T-helper 17 cell (primary cell): ENCODE measurements at places on chromosomes 2 and 18. TPM values are rescaled to one million over a fixed set of nuclear protein-coding genes. Genes with fewer than 3 reads are reported as not detected.
A peak's percentile ranks its signal among the peaks of the same experiment; 100 is the strongest.

GRCh38 chr2:232319803-232320442 is 58.6 kb upstream of the ALPP start:
- no peak for DNase-seq
- H3K36me3 ChIP-seq = no peaks in the 10 kb centered on the region
- no peaks in the 10 kb centered on the region for H3K27me3 ChIP-seq
- H3K4me1 ChIP-seq = peaks cover 47% of the 10 kb centered on the region
- H3K4me3 ChIP-seq = peak overlapping the region; percentile 53
- peak overlapping the region; percentile 81 for H3K27ac ChIP-seq

DNA sequence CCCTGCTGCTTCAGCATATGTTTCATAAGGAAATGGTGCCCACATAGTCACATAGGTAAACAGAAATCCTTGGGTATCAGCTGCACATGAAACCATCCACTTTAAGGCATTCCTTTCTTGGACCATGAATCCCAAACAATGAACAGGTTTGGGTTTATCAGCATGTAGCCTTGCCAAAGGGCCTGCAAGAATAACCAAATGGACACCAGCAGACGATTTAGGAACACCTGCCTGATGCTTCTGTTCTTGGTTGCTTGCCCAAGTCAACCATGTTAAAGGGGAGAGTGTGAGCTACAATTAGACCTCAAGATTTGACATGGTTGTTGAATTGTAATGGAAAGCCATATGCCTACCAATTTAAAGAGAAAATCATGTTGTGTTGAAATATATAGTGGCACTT is 1342.7 kb upstream of the PIK3C3 start:
- no peak for DNase-seq
- H3K27me3 ChIP-seq = no peaks in the 10 kb centered on the region
- H3K27ac ChIP-seq = no peak overlapping the region

- H3K4me3 ChIP-seq = no peak overlapping the region
- peaks cover 53% of the 10 kb centered on the region for H3K27me3 ChIP-seq
- no peaks in the 10 kb centered on the region for H3K4me1 ChIP-seq
- no peak for DNase-seq
- peaks cover 2% of the 10 kb centered on the region for H3K36me3 ChIP-seq
Measured at GRCh38 chr2:218130377-218130776, 4.5 kb downstream of the CXCR2 start.

GRCh38 chr18:2515171-2515787 is 56.0 kb downstream of the METTL4 start:
- no peak overlapping the region for H3K27ac ChIP-seq
- H3K27me3 ChIP-seq = no peaks in the 10 kb centered on the region
- H3K4me3 ChIP-seq = no peak overlapping the region
- peaks cover 7% of the 10 kb centered on the region for H3K4me1 ChIP-seq

The TSHZ1 gene
- 17.5 TPM for total RNA-seq

The ATOH8 gene
- total RNA-seq = not detected

- peak overlapping the region; percentile 63 for H3K4me3 ChIP-seq
- H3K27ac ChIP-seq = peak overlapping the region; percentile 91
- DNase-seq = peak; percentile 36
- H3K27me3 ChIP-seq = peaks cover 7% of the 10 kb centered on the region
- peaks cover 5% of the 10 kb centered on the region for H3K4me1 ChIP-seq
Measured at GRCh38 chr2:110804915-110805314, 72.5 kb downstream of the ACOXL start.

DNA sequence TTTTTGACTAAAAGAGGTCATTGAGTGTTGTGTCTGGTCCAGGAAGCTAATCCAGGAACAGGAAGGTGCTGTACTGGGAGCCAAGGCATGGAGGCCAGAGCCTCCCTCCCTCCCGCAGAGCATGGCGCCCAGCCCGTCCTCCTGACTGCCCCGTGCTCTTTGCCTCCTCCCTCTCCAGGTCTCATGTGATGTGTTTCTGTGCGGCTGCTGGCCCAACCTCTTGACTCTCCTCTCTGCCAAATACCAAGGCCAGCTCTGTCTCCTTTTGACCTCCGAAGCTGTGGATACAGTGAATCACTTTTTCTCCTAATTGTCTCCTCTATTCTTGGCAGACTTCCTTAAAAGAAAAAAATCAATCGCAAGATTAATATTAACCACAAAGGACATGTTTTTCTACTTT is 284.1 kb downstream of the PHLPP1 start:
- H3K36me3 ChIP-seq = no peaks in the 10 kb centered on the region
- H3K4me3 ChIP-seq = no peak overlapping the region
- H3K4me1 ChIP-seq = peaks cover 2% of the 10 kb centered on the region

GRCh38 chr2:208047840-208048239 is 22.5 kb upstream of the PLEKHM3 start:
- no peak for DNase-seq
- H3K4me3 ChIP-seq = no peak overlapping the region
- H3K4me1 ChIP-seq = no peaks in the 10 kb centered on the region
- no peak overlapping the region for H3K27ac ChIP-seq
- peaks cover 43% of the 10 kb centered on the region for H3K27me3 ChIP-seq
- H3K36me3 ChIP-seq = peaks cover 6% of the 10 kb centered on the region

GRCh38 chr2:190979906-190980629 is 33.9 kb downstream of the STAT1 start:
- no peaks in the 10 kb centered on the region for H3K27me3 ChIP-seq
- peaks cover 14% of the 10 kb centered on the region for H3K4me1 ChIP-seq
- H3K36me3 ChIP-seq = peaks cover 16% of the 10 kb centered on the region
- DNase-seq = no peak
- peak overlapping the region; percentile 96 for H3K27ac ChIP-seq
- H3K4me3 ChIP-seq = no peak overlapping the region

DNA sequence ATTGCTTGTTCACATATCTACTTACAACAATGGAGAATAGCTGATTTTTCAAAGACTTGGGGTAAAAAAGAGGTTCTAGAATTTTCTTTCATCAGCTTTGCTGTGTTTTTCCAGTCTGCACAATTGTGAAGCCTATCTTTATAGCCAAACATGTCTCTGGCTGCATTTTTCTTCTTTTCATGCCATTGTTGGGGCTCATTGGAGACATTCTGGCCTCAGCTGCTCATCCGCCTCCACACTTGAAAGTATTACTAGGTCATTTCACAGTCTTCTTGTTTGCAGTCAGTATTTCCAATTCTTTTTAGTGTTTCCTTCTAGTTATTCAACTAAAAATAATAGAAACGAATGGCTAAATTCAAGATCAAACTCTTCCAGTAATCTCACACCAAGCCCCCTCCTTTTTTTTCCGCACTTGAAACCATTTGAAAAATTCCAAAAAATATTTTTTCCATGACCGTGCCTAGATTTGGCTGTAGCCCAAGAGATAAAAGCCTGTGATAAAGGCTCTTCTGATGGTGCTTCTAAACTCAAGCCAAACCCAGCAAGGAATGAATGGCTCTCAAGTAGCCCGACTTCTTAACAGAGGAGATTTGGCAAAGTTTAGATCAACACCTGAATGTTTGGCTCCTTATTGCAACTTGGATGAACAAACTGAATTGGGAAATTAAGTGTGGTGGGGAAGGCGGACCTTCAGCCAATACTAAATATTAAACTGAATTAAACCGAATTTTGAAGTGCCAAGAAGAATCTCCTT is 103.4 kb downstream of the NRP2 start:
- H3K27ac ChIP-seq = no peak overlapping the region
- no peak overlapping the region for H3K4me3 ChIP-seq
- DNase-seq = no peak
- H3K36me3 ChIP-seq = peaks cover 3% of the 10 kb centered on the region
- no peaks in the 10 kb centered on the region for H3K4me1 ChIP-seq

DNA sequence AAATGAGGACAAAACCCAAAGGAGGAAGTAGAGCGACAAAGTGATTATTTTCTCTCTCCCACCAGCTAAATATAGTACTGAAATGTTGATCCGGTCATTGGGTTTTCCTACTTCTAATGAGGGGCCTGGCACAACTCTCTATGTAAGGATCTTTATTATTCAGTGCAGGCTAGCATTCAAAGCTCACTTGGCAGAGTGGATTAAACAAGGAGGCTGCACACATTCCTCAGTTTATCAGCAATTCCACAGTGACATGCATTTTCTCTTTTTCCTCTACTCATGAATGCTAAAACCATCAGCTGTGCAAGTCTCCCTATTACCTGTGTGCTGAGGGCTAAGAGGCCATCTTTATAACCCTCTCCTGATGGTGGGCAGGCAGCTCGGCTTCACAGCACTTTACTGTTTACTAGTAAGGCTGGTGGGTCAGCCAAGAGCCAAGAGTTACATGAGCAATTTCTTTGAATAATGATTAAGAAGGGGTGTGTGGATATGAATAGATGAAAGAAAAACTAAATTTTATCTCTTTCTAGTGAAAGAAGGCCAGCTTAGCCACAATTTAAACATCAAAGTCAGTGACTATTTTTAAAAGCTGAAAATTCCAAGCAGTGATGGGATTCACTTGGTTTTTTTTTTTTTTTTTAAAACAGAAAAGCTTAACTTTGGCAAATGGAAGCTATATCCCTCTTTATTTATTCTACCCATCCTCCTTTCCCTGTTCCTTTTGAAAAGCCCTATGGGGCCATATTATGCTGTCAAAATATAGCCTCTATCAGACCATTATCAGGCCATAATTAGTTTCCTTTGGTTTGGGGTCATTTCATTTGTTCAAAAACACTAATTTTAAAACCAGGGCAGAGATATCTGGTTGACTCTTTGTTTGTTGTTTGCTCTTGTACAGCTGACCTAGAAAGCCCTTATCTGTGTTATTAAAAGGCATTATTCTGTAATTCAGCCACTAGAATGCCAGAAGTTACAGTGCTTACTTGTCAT is 111.0 kb downstream of the RBM43 start:
- H3K4me3 ChIP-seq = no peak overlapping the region
- no peaks in the 10 kb centered on the region for H3K4me1 ChIP-seq

DNA sequence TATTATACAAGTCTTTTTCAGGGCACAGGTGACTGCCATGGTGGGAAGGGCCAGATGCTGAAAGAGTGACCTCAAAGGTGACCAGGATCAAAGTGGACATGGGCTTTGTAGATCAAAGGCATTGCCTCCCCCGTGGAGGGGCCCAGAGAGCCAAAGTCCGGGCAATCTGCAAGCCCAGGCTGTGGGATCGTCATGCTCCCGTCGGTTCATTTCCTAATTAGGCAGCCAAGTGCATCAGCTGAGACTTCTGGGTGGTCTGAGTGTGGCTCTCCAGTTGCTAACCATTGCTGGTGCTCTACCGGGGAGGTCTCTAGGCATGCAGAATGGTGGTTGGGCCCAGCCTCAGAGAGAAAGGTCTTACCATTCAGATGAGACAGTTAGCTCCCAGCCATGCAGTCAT is 61.6 kb downstream of the TRIB2 start:
- H3K4me1 ChIP-seq = peaks cover 8% of the 10 kb centered on the region
- no peaks in the 10 kb centered on the region for H3K27me3 ChIP-seq
- H3K27ac ChIP-seq = no peak overlapping the region
- DNase-seq = no peak
- no peak overlapping the region for H3K4me3 ChIP-seq
- no peaks in the 10 kb centered on the region for H3K36me3 ChIP-seq

The LAMA3 gene
- not detected for total RNA-seq

- H3K27me3 ChIP-seq = no peaks in the 10 kb centered on the region
- no peaks in the 10 kb centered on the region for H3K36me3 ChIP-seq
- H3K4me3 ChIP-seq = no peak overlapping the region
- no peak for DNase-seq
Measured at GRCh38 chr18:38330573-38330972, 765.0 kb upstream of the CELF4 start.

GRCh38 chr2:186950694-186951093 is 101.7 kb upstream of the ZSWIM2 start:
- H3K4me1 ChIP-seq = peaks cover 8% of the 10 kb centered on the region
- no peak overlapping the region for H3K4me3 ChIP-seq
- H3K36me3 ChIP-seq = no peaks in the 10 kb centered on the region
- no peaks in the 10 kb centered on the region for H3K27me3 ChIP-seq
- DNase-seq = no peak

- H3K4me3 ChIP-seq = no peak overlapping the region
- DNase-seq = no peak
- H3K36me3 ChIP-seq = no peaks in the 10 kb centered on the region
- no peak overlapping the region for H3K27ac ChIP-seq
- no peaks in the 10 kb centered on the region for H3K27me3 ChIP-seq
Measured at GRCh38 chr18:13604786-13605185, 121.6 kb downstream of the FAM210A start.

The HNRNPLL gene
- total RNA-seq = 81.5 TPM

The GPR39 gene
- total RNA-seq = not detected

- no peak overlapping the region for H3K4me3 ChIP-seq
- H3K27me3 ChIP-seq = peaks cover 5% of the 10 kb centered on the region
- H3K4me1 ChIP-seq = no peaks in the 10 kb centered on the region
- H3K27ac ChIP-seq = no peak overlapping the region
- no peaks in the 10 kb centered on the region for H3K36me3 ChIP-seq
- DNase-seq = no peak
Measured at GRCh38 chr2:40244675-40245074, 207.2 kb downstream of the SLC8A1 start.

DNA sequence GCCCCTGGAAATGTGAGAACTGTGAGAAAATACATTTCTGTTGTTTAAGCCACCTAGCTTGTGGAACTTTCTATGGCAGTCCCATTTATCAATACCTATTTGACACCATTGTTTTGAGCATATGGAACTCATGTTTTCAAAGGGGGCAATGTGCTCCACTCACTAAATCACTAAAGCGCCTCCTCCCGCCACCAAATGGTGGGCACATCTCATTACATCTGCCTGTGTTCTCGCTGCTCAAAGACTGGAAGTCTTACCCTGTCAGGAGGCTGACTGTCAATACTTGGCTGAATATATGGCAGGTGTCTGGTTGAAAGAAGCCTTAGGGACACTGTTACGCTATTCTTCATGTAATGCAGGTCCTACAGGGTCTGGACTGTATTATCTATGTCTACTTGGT is 767.7 kb downstream of the TSN start:
- H3K4me1 ChIP-seq = no peaks in the 10 kb centered on the region
- no peak overlapping the region for H3K4me3 ChIP-seq
- H3K27me3 ChIP-seq = no peaks in the 10 kb centered on the region
- no peaks in the 10 kb centered on the region for H3K36me3 ChIP-seq
- H3K27ac ChIP-seq = no peak overlapping the region
